Adipocyte (in vitro differentiated cells): ENCODE measurements at places on chromosomes 5 and 9.

DNA sequence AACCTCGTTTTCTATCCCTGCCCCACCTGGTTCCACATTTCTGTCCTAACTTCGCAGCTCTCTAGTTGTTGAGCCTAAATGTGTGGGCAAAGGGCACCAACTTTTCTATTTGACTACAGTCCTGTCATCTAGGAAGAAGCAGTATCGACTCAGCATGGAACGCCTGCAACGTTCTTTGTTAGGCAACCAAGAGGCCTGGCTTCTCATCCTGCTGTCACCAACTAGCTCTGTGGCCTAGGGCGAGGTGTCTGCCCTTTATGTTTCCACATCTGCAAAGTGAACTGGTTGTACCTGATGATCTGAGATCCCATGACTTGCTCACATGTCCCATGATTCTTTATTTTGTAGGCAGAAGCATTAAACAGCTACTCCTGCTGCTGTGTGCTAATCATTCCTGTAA, 248.9 kb downstream of the ADAMTSL1 start:
- DNase-seq = no peak

DNA sequence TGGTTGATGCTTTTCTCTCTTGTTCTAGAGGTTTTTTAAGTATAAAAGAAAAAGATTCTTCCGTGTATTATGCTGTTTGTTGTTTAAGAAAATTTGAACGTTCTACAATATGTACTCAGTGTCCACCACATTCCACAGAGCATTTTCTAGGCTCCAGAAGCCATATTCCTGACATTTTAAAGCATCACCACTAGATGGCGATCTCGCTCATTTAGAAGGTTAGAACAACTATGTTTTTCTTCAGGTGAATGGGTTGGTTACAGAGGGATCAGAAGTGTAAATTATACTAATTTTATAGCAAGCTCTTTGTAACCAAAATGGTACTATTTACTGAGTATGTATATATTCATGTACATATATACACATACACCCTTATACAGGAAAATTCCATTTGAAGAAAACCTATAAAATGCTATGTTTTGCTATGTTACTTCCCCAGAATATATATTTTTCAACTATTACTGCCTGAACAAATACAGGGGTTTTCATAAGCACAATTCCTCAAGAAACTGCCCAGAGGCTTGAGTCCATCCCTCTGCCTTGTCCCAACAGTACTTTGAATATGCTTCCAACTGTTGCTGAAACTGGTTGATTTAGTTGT, 284.3 kb downstream of the CCDC171 start:
- peak; percentile 87 for DNase-seq

DNA sequence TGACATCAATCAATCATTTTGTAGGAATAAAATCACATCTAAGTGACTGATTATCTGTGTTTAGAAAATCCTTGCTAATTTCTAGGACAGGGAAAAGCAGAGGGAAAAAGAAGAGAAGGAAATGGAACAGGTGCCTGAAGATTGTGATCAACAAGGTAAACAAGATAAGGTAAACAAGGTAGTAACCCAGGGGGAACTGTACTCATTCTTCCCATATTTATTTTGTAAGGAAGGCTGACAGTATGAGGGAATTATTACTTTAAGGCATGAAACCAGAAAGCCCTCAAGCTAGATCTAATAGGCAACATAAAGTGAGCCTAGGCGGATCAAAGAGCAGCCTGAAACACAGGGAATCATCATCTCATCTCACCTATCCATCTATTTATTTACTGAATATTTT, 231.1 kb downstream of the MLLT3 start:
- DNase-seq = no peak

DNA sequence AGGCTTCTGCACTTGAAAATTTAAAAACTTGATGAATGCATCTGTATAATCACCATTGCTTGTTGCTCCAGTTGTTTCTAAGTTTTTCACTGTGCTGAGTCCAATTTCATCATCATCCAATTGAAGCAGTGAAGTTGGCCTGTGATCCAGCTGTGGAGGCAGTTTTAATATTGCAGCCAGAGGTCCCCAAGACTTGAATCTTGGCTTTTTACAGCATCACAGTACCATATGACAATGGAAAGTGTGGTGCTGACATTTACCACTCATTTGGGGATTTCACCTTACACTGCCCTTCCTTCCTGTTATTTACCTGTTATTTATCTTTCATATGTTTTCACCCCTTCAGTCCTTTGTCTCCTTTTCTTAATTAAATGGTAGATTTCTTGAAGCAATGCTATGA, 76.2 kb upstream of the SPIN1 start:
- DNase-seq = no peak

DNA sequence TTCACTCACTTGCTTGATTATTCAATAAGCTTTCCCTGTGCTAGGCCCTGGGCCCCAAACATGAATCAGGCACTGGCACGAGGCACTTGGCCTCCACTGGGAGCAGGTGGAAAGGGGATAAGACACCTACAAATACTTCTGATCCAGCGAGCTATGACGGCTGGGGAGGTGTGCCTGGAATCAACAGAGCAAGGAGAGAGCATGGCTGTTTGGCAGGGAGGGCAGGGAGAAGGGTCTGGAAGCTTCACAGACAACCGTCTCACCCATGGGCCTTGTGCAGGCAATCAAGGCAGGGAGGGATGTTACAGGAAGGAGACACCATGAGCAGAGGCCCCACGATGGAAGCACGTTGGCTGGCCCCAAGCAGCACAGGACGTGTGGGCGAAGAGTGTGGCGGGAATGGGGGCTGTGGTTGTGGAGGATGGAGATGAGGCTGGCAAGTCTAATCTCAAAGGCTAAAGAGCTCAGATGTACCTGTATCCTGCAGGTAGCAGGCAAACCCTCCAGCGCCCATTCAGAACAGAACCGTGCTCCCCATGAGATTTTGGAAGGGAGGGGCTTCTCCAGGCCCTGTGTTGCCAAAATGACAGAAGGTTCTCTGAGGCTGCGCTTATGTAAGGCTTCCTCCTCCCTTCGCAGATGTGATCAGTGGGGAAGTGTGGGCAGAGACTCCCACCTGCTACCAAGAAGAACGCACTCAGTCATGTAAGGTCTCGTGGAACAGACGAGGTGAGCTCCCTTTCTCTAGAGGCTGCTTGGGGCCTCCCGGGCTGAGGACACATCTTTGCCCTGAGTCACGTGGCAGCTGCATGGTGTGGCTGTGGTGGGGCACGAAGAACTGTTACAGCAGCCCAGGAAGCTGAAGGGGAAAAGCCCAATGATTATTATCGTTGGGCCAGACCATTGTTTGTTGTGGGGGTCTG, 189.7 kb downstream of the DAB2IP start:
- DNase-seq = no peak

DNA sequence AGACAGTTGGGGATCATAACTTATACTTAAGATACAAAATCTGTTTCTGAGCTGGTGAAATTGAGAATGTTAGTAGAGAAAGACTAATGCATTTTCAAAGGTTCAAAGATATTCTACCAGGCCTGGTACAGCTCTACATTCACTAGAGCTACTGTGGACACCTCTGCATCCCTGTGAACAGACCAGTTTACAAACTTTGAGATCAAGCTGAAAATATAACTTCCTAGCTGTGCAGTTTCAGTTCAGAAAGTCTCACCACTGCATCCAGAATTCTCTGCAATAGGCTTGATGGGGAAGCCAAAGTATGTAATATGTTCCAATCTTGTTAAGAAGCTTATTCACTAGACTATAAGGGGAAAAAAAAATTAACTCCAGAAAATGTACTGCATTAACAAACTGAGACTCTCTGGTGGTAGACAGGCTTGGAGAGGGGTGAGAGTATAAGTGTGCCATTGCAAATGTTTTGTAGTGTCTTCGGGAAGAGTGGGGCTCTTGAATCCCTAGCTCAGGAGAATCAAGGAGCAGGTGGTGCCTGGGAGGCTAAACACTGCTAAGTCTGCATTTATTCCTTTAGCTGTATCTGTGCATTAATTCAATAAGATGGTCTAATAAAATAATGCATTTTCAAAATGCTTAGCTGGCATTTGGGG, 671.9 kb downstream of the NR2F1-AS1 start:
- no peak for DNase-seq

DNA sequence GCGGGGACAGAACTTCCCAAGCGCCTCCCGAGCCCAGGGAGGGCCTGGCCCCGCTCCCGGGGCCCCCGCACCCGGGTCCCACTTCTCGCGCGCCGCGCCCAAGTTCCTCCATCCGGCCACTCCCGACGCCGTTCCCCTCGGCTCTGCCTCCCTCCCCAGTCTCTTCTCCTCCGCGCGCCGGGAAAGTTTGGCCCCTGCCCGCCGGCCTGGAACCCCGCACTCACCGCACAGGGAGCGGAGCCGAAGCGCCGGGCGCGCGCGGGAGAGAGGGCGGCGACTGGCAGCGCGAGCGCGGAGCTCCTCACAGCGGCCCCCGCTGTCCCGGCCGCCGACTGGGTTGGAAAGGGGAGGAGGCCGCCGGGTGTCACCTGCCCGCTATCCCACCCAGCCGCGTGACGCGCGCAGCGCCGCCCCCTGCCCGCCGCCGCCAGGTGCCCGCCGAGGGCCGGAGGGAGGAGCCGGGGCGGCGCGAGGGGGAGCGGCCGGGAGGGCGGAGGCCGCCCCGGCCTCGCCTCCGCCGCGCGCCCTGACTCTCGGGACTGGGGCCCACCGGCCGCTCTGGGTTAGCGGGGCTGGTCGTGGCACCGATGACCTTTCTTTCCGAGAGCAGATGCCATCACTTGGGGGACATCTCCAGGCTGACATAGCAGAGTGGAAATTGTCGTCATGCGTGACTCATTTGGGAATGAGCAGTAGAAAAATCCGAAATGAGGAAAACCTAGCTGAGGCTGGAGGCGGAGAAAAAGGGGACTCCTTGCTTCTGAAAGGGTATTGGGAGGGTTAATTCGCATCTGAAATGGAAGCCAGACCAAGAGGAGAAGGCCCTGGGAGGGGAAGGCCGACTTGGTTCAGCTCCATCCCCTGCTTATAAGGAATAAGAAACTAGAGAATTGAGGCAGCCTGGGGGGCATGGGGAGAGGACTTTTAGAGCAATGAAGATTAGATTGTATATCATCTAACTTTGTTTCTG, at the start of gene ELOVL7:
Gene ELOVL7 (minus strand): TSS at position 334 of the 970 bp plus-strand sequence. CDS start 56,872 bp downstream, outside the sequence.
- peak; percentile 67 for DNase-seq

DNA sequence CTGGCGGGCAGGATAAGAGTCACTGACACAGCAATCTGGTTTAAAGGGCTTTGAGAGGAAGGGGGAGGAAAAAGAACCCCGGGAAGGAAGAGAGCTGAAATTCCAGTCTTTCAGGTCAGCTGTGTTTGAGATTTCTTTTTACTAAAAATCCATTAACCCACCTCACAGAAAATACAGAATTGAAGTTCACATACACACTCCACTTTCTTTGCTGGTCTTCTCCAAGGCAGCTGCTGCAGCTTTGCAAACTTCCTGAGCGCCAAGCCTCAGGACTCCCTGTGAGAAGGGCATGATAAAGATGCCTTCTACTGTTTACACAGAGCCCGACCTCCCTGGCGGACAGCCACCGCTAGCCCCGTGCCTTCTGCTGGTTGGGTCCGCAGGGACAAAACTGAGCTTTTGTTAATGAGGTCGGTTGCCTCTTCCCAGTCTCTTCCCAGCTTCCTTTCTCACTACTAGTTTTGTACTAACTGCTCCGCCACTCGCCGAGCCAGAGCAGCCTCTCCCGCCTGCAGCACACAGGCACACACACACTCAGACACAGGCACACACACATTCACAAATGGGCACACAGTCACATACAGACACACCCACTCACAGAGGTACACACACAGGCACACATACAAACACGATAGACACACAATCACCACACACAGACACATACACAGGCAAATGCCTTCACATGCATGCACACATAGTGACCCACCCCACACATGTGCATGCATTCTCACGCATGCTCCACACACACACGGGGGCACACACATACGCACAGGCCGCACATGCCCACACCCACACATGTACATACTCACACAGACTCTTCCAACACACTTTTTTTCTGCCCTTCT, at the start of gene FREM1:
Gene FREM1 (minus strand): TSS at position 468 of the 845 bp plus-strand sequence. CDS start 41,451 bp downstream, outside the sequence.
- peak; percentile 7 for DNase-seq

DNA sequence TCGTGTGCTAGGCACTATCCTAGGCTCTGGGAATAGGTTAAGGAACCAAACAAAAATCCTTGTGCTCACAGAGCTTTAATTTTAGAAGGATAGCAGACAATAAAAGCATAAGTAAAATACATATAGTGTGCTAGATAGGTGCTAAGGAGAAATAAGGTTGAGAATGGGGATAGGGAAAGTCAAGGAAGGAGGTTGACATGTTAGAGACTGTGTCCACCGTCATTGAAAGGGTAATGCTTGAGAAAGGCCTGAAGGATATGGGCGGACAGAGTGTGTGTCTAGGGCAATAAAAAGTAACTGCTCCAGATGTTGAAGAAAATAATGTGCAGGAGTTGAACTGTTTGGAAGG, 482 bp upstream of the TDRD7 start:
- no peak for DNase-seq

DNA sequence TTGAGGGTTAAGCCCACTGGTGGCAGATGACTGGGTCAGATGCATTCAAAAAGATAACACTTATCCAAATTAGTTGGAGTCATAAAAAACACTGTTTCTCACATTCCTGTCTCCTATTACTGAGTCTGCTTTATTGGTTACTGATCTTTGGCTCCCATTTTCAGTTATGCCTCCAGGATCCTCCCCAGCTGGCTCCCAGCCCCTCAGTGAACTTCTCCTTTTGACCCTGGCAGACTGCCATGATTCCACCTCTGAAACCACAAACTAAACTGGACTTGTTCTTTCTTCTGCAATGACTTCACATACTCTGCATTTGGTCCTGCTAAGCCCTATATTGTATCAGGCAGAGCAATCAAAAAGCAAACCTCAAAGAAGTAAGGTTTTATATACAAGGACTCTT, 860.8 kb upstream of the DMAC1 start:
- no peak for DNase-seq

DNA sequence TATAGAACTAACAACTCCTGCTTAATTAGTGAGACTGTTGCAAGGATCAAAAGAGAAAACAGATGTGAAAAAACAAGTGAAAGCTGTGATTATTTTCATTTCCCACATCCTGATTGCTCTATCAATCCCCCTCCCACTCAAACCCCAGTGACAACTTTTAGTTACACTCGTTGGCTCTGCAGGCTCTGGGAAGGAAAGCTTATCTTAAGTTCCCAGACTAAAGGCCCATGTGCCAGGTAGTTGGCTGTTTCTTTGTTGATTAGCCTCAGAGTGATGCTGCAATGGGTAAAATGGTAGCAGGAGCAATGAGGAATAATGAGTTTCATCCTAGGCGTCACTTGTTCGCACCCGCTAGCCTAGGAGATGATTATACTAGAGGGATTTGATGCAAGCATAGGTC, 133.3 kb upstream of the IFNE start:
- DNase-seq = no peak

GRCh38 chr9:38296807-38297206, 95.7 kb upstream of the ALDH1B1 start:
- DNase-seq = no peak
